ENCODE measurements at places on chromosomes 6 and 20.

DNA sequence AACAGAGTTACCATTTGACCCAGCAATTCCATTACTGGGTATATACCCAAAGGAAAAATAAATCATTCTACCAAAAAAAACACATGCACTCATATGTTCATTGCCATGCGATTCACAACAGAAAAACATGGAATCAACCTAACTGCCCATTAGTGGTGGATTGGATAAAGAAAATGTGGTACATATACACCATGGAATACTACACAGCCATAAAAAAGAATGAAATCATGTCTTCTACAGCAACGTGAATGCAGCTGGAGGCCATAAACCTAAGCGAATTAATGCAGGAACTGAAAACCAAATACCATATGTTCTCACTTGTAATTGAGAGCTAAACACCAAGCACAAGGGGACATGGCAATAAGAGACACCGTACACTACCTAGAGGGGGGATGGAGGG, 12.5 kb downstream of the RALGAPA2 start:
- DNase-seq: no peak

GRCh38 chr6:107991772-107992550, 34.0 kb upstream of the SEC63 start:
- DNase-seq: no peak

DNA sequence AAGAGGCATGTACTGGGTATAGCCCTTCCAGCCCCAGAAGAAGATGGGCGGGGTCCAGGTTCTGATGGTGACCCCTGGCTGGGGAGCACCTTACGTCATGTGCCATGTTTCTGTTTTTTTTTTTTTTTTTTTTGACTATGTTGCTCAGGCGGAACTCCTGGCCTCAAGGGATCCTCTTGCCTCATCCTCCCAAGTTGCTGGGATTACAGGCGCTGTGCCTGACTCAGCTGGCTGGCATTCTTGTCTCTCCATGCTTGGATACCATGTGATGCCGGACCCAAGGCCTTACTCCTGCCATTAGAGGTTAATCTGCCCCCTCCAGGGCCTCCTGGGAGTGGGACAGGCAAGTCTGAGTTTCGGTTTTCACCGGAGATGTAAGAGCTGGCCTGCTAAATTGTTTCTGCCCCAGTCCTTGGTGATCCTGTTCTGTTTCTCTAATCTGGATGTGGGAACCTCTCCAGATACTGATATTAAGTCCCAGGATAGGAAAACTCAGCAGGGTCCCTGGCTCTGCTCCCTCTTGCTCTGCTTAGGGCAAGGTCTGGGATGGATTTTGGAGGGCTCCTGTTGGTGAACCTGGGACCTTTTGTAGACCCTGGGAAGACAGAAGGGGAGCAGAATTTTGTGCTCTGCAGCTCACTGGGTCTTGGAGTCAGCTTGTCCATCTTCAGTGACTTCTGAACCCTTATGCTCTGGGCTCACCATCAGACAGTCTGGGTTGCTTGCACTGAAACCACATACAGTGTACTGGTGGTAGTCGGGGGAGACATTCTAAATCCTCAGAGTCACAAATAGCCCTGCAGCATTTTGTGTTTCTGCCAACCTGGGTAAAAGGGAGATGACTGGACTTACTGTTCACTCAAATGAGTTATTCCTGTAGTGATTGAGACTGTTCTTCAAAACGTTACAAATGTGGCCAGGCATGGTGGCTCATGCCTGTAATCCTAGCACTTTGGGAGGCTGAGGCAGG, 45.1 kb downstream of the PTK7 start:
- no peak for DNase-seq

- no peak for DNase-seq
Observed at GRCh38 chr6:116764961-116765841, at the start of gene FAM162B. TSS of gene FAM162B (minus strand) at chr6:116765719. CDS start at chr6:116765576, 143 bp downstream.

All from stimulated activated CD8-positive, alpha-beta memory T cell treated with anti-CD3 and anti-CD28 coated beads, Interleukin-4, amount 100 ng/mL, for 1 hour (primary cell).